ENCODE measurements at places on chromosomes 2 and 18.

DNA sequence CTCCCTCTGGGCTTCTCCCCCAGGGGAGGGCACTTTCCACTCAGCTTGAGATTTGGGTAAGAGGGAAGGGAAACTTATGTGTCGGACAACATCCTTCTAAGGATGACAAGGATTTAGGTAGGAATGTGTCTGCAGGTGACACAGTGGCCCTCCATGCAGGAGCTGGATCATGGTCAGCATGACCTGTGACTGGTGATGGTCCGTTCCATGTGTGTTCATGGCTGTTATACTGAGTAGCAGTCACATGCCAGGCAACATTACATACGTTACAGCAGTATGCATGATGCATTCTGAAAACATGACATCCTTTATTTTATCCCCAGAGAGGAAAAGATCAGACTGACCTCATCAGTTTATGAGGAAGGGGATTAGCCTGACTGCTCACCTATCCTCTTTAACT, 192.1 kb downstream of the SEPTIN10 start:
- DNase-seq, result no peak

DNA sequence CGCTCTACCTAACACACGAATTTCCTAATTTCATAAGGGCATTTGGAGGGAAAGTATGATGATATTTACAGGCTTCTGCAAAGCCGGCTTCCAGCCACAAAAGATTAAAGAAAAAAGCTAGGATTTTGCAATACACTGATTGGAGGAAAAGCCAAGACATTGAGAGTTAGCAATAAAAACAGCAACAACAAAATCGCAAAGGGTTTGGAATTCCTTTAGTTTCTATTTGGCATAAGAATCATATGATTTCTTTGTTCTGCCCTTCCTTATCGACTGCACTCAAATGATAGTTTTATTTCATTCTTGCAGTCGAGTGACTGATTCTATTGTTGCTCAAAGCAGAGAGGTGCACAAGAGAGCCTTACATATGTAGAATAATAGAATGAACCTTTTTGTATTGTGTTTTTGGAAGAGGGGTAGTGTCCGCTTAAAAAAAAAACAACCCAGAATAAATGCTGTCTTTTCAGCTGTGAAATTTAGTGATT, 3.9 kb upstream of the ZNF532 start:
- DNase-seq, result peak; percentile 57

DNA sequence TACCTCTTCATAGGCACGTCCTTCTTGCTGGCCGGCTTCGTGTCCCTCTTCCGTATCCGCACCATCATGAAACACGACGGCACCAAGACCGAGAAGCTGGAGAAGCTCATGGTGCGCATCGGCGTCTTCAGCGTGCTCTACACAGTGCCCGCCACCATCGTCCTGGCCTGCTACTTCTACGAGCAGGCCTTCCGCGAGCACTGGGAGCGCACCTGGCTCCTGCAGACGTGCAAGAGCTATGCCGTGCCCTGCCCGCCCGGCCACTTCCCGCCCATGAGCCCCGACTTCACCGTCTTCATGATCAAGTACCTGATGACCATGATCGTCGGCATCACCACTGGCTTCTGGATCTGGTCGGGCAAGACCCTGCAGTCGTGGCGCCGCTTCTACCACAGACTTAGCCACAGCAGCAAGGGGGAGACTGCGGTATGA, 2.3 kb downstream of the FZD7 start:
- no peak for DNase-seq

GRCh38 chr2:25966531-25967270, 15.6 kb downstream of the KIF3C start:
- DNase-seq, result no peak

- peak; percentile 30 for DNase-seq
Measured at GRCh38 chr18:58392324-58393000, 236.4 kb downstream of the ALPK2 start.

- DNase-seq, result no peak
Measured at GRCh38 chr18:13613099-13613498, 113.3 kb downstream of the FAM210A start.

GRCh38 chr2:129334696-129335410, 644.6 kb upstream of the RAB6C start:
- DNase-seq, result no peak

DNA sequence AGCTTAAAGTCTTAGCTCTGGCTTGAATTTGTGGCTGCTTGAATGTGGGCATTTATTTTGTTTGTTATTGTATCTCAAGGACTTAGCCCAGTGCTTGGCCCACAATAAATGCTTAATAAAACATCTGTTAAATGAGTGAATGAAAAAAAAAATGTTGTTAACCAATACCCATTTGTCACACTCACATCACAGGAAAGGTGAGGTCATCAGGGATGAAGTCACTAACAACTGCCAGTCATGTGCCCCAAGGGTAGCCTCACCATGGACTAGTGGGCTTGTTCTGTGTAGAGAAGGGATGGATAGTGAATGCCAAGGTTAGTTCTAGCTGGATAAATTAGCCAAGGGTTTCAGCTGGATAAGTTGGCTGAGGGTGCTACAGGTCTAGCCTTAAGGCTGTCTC, 3.0 kb downstream of the NRBP1 start:
- DNase-seq, result peak; percentile 69

- no peak for DNase-seq
Measured at GRCh38 chr2:54516842-54517241, 60.7 kb downstream of the SPTBN1 start.

- DNase-seq, result no peak
Measured at GRCh38 chr2:240142256-240142775, 1.9 kb upstream of the OTOS start.

DNA sequence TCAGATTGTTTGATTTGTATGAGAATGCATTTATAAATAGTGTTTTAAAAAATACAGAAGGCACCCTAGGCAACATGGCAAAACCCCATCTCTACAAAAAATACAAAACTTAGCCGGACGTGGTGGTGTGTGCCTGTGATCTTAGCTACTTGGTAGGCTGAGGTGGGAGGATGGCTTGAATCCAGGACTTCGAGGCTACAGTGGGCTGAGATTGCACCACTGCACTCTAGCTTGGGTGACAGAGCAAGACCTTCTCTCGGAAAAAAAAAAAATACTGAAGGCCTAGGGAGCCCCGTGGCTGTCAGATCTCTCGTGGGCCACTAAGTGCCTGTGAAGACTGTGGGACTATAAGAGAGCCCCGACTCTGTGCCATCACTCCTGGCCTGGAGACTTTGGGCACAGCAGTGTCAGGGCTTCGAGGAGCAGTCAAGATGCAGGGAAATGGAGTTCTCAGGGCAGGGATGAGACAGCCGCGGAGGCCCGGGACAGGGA, 40.5 kb downstream of the MYO7B start:
- peak; percentile 37 for DNase-seq

- no peak for DNase-seq
Measured at GRCh38 chr2:46914578-46915230, 902 bp downstream of the MCFD2 start.

GRCh38 chr18:68033466-68033865, 516.9 kb upstream of the DSEL start:
- no peak for DNase-seq

DNA sequence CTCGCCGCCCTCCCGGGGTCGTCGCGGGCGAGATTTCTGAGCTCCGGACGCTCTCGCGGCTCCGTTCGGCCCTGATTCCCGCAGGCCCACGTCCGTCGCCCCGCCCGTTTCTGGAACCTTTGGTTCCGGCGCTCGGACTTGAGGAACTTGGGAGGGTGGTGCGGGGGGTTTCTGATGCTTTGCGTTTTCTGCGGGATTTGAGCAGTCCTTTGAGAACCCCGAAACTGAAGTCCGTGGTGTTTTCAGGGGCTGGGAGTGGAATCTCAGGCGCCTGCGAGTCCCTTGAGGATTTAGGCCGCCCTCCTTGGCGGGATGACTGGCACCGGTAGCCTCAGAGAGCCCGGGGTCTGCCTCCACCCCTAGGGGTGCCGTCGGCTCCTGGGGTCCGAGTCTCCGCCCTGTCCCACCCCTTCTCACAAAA, 336 bp downstream of the THNSL2 start:
- peak; percentile 60 for DNase-seq

GRCh38 chr2:28403370-28403956, 10.8 kb downstream of the FOSL2 start:
- no peak for DNase-seq
